CD4-positive, alpha-beta T cell treated with Interleukin-1 beta for 1 hour (primary cell): ENCODE measurements at places on chromosomes 6 and 20.

DNA sequence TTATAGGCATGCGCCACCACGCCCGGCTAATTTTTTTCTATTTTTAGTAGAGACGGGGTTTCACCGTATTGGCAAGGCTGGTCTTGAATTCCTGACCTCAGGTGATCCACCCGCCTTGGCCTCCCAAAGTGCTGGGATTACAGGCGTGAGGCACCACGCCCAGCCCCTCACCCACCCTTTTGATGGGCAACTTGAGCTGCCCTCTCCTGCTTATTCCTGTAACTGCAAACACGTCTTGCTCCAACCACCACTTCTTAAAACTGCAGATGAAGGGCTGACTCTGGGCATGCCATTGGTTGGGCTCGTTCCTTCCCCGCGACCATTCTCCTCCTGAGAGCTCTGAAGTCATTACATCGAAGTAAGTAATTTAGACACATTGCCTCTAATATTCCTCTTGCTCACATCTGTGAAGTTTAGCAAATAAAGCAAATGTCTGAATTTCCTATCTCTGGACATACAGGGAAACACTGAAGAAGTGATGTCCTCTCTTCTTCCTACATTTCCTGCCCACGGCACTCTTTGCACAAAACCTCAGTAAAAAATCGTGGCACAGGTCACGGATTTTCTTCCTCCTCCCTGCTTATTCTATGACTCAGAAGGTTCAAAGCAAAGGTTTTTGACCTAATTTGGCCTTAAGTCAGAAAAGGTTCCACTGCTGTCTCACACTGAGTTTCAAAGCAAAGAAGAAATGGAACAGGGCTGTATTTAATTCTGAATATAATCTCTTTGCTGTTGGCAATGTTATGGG, 117.5 kb downstream of the GMPR start:
- DNase-seq = no peak

DNA sequence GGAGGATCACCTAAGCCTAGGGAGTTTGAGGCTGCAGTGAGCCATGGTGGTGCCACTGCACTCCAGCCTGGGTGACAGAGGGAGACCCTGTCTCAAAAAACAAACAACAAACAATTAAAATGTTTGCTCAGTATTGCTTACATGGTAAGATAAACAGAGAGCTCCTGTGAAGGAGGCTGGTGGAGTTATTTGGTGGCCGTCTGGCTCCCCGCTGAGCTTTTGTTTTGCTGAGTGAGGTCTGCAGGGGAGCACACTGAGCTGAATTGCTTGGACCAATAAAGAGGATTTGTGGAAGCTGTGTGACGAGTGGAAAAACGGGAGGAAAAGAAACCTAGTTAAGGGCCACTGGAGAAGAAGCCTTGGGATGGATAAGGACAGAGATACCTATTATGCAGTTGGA, 41.1 kb upstream of the BMP6 start:
- no peak for DNase-seq

DNA sequence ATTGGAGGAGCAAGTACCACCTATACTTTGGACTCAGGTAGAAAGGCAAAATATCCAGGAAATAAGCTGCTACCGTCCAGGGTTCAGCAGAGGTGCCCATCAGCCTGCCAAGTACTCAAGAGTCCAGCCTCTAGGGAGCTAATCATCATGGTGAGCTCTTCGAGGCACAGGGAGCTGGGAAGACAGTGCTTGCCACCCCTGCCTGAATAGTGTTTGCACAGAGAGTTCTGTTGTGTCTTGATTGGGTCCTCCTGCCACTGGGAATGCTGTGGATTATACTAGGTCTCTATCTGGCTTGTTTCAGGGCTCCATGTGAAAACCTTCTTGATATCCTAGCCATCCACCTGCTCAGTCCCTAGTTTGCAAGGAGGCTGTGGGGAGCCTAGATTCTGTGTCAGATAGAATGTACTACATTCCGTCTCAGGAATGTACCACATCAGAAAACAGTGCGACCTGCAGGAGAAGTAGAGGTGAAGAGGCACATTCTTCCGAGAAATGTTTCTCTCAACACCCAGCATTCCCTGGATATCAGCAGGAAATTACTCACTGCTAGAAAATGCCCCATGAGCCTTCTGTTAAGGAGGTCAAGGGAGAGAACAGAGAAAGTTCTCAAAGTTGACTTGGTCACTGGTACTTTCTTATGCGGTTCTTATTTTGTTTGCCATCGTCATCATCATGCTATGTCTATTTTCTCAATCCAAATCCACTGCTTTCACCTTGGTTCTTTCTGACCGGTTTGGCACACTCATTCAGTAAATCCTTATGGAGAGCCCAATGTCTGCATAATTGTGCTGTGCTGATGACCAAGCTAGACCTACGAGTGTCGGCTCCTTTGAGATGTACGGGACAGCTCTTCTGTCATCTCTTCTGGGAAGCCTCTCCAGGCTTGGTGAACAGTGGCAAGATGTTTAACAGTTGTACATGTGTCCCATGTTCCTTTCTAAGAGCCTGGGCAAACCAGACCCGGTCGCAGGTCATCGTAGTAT, 30.7 kb downstream of the PTPN1 start:
- DNase-seq = no peak

DNA sequence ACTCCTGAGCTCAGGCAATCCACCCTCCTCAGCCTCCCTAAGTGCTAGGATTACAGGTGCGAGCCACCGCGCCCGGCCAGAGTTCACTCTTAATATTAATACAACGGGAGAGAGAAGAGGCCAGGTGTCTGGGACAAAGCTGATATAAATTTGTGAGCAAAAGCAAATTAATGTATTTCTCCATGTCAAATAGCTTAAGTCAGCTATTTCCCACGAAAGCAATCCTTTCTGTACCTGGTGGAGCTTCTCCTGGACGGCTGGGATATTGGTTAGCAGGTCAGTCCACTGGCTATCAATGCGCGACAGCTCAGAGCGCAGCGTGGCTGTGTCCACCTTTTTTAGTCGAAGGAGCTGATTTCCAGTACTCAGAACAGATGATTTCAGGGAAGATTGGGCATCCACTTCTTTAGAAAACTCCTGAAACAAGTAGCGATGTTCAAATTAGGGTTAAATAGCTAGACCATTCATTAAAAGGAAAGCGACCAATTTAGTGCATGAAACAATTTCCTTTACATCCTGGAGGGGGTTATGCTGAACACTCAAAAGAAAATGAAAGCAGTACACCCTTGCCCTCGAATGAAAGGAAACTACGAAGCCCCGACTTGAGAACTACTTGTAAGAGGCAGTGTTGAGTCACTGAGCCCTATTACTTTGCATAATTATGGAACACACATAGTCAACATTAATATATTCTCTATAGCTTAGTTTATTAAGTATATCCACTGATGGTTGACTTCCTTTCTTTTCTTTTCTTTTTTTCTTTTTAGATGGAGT, 403.4 kb downstream of the SYNE1 start:
- peak; percentile 39 for DNase-seq

- no peak for DNase-seq
These were observed at the start of gene PNPLA1 for GRCh38 chr6:36269834-36270705. Gene PNPLA1 (plus strand): TSS chr6:36270060. CDS start chr6:36270460, 400 bp downstream.

- DNase-seq = no peak
These were observed 184.4 kb upstream of the FBXL4 start for GRCh38 chr6:99132026-99132635.

DNA sequence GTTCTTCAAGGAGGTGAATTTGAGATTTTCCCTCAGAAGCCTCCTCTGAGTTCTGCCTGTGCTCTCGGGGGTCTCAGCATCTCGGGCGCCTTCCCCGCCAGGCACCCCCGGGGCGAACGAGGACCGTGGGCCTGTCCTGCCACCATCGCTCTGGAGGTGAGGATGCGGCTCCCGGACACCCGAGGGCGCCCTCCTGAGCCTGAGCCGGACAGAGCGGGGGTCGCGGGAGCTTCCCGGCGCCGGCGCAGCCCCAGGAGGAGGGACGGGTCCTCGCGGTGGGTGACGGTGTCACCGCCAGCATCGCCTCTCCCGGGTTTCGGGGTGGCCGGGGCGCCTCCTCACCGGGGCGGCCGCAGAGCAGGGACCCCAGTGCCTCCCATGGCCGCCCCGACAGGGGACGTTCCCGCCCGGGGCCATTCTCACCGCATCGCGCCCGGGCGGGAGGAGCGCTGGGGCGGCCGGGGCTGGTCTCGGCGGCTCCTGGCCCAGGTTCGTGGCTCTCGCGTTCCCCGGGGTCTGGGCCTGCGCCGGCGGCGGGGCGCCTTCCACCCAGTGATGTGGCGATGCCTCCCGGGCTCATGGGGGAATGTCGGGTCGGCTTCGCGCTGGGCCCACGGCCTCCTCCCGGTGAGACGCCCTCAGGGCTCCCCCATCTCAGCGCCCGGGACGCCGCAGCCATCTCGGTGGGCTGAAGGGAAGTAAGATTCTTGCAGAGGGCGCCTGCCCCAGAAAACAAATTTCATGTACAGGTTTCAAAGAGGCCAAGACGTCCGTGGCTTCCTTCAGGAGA, 210.5 kb downstream of the ERMARD start:
- peak; percentile 19 for DNase-seq

DNA sequence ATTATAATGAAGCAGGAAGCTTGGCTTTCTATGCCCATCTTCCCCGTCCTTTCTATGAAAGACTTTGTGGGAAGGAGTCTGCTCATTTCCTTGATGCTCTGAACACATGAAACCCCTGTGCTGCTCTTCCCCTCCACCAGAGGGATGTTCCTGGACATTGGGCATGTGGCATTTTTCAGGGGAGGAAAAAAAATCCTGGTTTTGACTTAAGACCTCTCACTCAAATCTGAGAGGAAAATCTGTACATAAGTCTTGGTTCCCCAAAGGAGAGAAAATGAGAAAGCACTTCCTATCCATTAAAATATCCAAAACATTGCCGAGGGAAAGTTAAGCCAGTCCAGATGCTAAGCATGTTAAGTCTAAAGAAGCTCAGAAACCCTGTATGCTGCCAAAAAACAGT, 393.0 kb downstream of the PAX1 start:
- DNase-seq = no peak

DNA sequence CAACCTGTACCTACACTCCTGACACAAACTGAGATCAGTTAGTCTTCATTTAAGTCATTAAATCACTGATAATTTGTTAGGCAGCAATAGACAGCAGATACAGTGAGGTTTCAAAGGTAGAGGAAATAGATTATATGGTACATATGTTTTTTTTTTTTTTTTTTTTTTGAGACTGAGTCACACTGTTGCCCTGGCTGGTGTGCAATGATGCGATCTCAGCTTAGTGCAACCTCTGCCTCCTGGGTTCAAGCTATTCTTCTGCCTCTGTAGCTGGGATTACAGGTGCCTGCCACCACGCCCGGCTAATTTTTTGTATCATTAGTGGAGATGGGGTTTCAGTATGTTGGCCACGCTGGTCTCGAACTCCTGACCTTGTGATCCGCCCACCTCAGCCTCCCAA, 38.2 kb upstream of the KIF13A start:
- no peak for DNase-seq

GRCh38 chr6:25902071-25902470, 28.0 kb upstream of the SLC17A3 start:
- no peak for DNase-seq

GRCh38 chr6:39353698-39354315, 31.3 kb upstream of the KCNK16 start:
- no peak for DNase-seq

DNA sequence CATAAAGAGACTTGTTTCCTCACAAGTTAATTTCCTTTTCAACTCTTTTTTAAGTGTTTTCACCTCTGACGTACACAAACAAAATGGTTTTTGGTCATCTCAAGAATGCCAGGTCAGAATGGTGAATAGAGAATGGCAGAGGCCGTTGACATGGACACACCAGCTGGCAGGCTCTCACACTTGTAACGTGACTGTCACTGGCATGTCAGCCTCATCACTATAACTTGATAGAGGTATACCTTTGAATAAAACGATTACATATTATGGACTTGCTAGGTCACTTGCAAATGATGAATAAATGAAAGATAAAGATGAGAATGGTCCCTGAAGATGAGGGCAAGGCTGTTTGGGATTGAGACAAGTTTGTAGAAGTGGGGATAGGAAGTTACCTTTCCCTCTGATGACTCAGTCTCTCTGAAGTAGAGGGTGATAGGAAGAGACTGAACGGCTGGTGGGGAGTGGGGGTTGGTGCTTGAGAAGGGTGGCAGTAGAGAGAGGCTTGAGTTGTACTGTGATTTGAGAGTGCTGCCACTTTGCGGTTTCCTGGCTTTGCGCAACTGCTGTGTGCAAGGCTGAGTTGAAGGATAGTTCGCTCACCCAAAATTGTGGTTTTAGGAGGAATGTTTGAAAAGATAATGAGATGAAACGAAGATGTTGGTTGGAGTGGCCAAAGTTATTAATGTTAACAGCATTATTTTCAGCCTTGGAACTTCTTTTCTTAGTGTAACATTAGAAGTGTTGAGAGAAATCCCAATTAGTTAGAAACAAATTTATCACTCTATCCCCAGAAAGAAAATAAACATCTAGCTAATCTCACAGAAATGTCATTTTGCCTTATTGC, 30.3 kb downstream of the TBPL1 start:
- DNase-seq = peak; percentile 36

- DNase-seq = peak; percentile 81
These were observed 2.8 kb upstream of the MAPK13 start for GRCh38 chr6:36127462-36128016.

DNA sequence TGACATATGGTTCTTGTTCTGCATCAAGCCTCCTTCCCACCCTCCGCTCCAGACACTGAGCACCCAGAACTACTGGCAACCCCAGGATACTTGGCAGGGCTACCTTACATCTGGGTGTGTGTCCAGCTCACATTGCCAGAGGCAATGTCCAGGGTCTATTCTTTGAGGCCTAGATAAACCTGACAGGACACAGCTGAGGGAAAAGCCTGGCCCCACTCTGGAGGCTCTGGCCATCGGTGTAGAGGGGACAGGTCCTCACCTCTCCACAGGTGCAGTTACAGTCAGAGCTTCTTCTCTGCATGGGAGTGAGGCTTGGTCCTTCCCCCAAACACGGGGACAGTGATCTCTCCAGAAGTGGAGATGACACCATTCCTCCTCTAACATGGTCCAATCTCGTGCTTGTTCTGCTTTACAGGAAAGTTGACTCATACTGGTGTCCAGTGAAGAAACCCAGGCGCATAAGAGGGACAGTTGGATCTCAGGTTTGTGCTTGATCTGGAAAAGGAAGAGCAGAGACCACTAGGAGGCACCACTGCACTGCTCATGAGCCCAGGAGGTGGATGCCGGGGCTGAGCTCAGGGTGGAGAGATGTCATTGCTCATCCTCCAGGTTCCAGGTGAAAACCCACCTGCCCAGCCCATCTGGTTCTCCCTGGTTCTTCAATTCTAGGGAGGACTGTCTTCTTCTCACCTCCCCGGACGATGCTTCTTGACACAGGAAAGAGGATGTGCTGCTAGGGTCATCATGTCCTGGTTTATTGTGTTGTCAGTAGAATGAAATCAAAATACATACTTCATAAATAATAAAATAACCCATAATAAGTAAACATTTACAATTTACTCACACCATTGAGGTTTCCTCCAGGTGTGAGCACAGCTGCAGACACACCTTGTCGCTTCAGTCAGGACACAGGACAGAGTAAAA, 14.7 kb downstream of the HLA-F start:
- peak; percentile 79 for DNase-seq

DNA sequence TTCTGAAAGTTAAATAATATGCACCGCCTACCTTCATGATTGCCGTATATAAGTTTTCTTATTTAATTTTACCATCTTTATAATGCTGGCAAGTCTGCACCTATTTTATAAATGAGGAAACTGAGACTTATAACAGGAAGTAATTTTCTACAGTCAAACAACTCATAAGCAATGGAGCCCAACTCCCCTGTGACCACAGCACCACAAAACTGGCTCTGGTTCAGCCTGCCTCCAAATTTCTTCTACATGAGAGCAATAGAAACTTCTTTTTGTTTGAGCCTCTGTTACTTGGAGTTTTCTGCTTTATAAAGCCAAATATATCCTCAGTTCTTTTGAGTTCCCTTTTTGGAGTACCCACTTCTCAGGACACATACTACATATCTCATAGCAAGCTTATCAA, 131.1 kb upstream of the HSF2 start:
- no peak for DNase-seq

- DNase-seq = no peak
These were observed 89.6 kb downstream of the TBC1D7 start for GRCh38 chr6:13238640-13239216.
